Thyroid gland (tissue), 4 donors: ENCODE measurements at places on chromosomes 4 and X.

- DNase-seq, result no peak
- no peaks in the 10 kb centered on the region for H3K36me3 ChIP-seq
- H3K4me3 ChIP-seq, result no peak overlapping the region
- no peaks in the 10 kb centered on the region for H3K27me3 ChIP-seq
Measured at GRCh38 chr4:150581056-150581605, 820 bp upstream of the MAB21L2 start.

- no peak overlapping the region for H3K4me3 ChIP-seq
- no peak for DNase-seq
- no peaks in the 10 kb centered on the region for H3K4me1 ChIP-seq
- H3K27me3 ChIP-seq, result no peaks in the 10 kb centered on the region
- H3K27ac ChIP-seq, result no peak overlapping the region
Measured at GRCh38 chr4:18931643-18932377, 910.3 kb upstream of the LCORL start.

DNA sequence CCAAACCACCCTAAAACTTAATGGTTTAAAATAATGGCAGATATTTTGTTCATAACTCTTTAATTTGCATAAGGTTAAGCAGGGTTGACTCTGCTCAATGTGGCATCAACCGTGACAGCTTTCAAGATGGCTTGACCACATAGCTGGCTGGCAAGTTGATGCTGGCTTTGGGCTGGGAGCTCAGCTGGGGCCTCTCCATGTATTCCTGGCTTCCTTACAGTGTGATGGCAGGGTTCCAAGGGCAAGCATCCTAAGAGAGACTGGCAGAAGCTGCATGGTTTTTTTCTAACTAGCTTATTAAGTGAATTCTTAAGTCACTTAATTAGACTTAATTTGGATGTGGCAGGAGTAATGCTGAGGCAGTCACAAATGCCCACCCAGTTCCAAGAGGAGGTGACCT, 4.5 kb downstream of the RP2 start:
- peak; percentile 58 for DNase-seq
- no peaks in the 10 kb centered on the region for H3K36me3 ChIP-seq
- H3K27me3 ChIP-seq, result no peaks in the 10 kb centered on the region
- no peak overlapping the region for H3K4me3 ChIP-seq
- H3K4me1 ChIP-seq, result no peaks in the 10 kb centered on the region

DNA sequence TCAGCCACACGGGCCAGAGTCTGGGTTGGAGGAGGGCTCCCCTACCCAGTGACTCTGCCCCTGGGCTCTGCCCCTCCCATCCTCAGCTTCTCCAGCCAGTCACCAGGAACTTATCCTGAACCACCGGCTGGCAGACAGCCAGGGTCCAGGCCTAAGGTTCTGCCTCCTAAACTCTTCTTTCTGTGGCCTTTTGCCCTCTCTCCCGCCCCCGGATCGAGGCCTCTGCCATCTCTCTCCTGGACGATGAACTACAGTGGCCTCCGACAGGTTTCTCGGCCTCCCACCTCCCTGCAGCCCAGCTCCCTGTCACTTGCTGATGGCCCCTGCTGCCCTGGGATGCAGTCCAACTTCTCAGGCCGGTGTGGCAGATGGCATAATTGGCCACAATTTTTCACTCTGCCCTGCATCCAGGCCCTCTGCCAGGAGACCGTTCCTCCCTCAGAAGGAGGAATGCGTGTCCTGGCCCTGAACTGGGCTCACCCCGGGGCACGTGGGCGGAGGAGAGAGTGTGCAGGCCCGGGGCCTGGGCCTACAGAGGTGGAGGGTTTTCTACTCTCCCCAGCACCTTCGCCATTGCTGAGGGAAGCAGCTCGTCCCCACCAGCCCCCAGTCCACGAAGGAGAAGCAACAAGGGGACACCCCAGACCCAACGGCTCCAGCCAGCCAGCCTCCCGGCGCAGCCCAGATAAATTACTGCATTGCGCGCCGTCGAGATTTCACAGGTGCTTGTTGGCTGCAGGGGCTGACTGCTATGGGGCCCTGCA, 81.9 kb upstream of the LRPAP1 start:
- no peak overlapping the region for H3K4me3 ChIP-seq
- no peaks in the 10 kb centered on the region for H3K4me1 ChIP-seq
- no peaks in the 10 kb centered on the region for H3K36me3 ChIP-seq
- H3K27me3 ChIP-seq, result no peaks in the 10 kb centered on the region
- DNase-seq, result peak; percentile 85

DNA sequence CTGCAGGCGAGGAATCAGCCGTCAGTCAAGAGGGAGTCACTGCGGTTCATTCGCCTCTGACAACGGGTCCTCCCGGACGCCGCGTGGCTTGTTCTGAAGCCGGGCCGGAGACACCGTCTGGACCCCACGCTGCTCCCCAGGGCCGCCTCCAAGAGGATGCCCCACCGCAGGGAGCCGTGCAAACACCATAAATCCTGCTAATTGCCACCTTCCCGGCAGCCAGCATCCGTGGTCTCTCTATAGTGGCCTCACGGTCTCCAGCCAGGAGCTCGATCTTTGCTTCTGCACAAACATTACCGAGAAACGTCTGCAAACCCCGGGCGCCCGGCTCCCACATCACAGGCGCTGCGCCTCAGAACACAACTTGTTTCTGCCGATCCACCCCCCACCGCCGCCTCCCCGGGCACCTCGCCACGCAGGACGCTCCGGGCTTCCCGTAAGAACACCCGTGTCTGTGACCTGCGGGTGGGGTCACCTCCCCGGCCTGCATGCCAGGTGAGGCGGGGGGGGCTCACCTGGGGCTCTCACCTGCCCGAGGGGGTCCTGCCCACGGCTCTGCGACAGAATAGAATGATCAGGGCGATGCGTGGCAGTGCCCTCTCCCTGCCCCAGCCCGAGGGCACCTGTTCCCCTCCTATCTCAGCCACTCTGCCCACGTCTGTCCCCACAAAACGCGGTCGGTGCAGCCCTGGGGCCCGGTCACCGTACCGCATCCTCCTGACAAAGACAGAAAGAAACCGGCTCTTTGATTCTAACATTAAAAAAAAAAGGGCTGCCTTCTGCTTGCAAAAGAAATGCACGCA, 32.4 kb upstream of the PPP2R3B start:
- H3K36me3 ChIP-seq, result no peaks in the 10 kb centered on the region
- no peak for DNase-seq
- H3K4me3 ChIP-seq, result no peak overlapping the region
- H3K27me3 ChIP-seq, result no peaks in the 10 kb centered on the region

- no peak overlapping the region for H3K4me3 ChIP-seq
- no peak overlapping the region for H3K27ac ChIP-seq
- no peaks in the 10 kb centered on the region for H3K27me3 ChIP-seq
- H3K36me3 ChIP-seq, result no peaks in the 10 kb centered on the region
Measured at GRCh38 chr4:11537846-11538245, 109.2 kb upstream of the HS3ST1 start.

DNA sequence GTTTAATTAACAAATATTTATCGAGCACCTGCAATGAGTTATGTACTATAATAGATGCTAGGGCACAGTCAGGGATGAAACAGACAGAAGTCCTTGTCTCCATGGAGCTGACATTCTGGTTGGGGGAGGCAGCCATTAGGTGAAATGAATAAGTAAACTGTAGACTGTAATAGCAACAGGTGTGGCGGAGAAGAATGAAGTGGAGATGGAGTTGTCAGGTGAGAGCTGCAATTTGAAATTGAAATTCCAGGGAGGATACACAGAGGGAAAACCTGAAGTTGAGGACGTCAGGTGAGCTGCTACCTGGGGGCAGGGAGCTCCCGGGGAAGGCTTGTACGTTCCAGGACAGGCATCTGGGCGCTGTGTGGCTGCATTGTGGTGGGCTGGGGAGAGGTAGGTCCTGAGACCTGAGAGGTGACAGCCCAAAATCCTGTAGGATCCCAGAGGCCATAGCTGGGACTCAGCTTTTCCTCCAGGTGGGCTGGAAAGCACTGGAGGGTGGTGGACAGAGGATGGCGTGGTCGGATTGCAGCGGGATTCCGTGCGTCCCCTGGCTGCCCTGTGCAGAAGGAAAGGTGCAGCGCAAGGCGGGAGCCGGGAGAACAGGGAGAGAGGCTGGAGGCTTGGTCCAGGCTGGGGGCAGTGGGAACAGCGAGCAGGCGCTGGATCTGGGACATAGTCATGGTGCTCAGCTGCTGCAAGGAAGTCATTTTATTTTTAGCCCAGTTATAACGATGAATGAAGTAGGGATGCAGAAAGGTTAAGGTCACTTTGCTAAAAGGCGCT, 24.8 kb downstream of the CYTL1 start:
- no peaks in the 10 kb centered on the region for H3K36me3 ChIP-seq
- H3K27ac ChIP-seq, result no peak overlapping the region
- no peaks in the 10 kb centered on the region for H3K4me1 ChIP-seq
- no peak overlapping the region for H3K4me3 ChIP-seq
- no peak for DNase-seq

GRCh38 chr4:5141802-5142201, 90.5 kb downstream of the STK32B start:
- no peaks in the 10 kb centered on the region for H3K36me3 ChIP-seq
- no peak for DNase-seq
- H3K4me1 ChIP-seq, result no peaks in the 10 kb centered on the region
- no peak overlapping the region for H3K27ac ChIP-seq

DNA sequence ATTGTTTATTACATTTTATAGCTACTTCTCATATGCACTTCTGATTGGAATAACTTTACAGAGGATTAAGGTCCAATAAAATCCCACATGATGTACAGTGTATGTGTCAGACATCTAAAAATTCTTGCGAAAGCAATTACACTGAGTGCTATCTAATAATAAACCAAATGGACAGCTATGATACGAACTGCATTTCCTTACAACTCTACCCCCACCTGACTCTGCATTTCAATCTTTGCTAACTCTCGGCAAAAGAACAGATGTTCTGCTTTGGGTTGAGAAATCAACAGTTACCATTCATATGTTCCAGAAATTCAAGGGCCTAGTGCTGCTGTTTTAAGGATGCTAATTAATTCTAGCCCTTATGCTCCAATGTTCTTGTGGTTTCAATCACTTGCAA, 287.9 kb upstream of the NOCT start:
- H3K36me3 ChIP-seq, result no peaks in the 10 kb centered on the region
- no peak overlapping the region for H3K4me3 ChIP-seq
- no peaks in the 10 kb centered on the region for H3K4me1 ChIP-seq
- DNase-seq, result no peak
- H3K27ac ChIP-seq, result no peak overlapping the region

DNA sequence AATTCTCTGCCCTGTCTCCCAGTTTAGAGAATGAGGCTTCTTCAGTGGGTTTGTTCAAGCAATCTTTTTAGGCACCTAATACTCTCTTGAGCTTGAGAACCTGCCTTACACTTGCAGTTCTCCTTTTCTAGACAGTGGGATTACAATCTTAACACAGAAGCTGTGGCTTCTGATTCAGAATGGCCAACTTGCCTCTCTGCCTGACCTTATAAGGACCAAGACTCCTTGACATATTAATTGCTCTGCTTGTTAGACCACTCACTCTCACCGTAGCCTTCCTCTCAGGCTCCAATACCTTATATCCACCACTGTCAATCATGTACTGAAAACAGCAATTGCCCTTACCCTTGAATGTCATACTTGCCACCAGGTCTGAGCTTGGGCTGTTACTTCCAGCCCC, 338.7 kb upstream of the MAOA start:
- no peak overlapping the region for H3K27ac ChIP-seq
- H3K4me1 ChIP-seq, result no peaks in the 10 kb centered on the region
- H3K36me3 ChIP-seq, result no peaks in the 10 kb centered on the region
- H3K4me3 ChIP-seq, result no peak overlapping the region
- DNase-seq, result no peak

GRCh38 chrX:39238006-39238405, 436.7 kb downstream of the MID1IP1 start:
- no peaks in the 10 kb centered on the region for H3K4me1 ChIP-seq
- H3K36me3 ChIP-seq, result no peaks in the 10 kb centered on the region
- H3K4me3 ChIP-seq, result no peak overlapping the region
- no peak overlapping the region for H3K27ac ChIP-seq
- no peak for DNase-seq
- H3K27me3 ChIP-seq, result no peaks in the 10 kb centered on the region

DNA sequence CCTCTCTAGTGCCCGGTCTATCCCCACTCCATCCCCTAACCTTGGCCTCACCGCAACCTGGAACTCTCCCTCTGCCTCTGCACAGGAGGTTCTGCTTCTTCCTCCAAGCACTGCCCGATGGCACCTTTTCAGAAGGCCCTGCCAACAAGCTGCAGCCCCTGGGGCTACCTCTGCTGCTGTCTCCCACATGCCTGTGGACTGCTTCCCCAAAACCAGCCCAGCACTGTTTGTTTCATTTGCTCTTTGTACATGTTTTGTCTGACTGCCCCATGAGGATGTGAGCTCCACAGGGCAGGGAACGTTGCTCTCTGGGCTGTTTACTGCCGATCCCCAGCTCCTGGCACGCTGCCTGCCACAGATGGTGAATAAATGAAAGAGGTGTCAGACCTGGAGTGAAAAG, 85.4 kb downstream of the INTS6L start:
- H3K4me3 ChIP-seq, result no peak overlapping the region
- no peak overlapping the region for H3K27ac ChIP-seq
- no peaks in the 10 kb centered on the region for H3K27me3 ChIP-seq
- no peaks in the 10 kb centered on the region for H3K4me1 ChIP-seq
